Astrocyte (in vitro differentiated cells and primary cell): ENCODE measurements at places on chromosomes 12 and 14. TPM values are rescaled to one million over a fixed set of nuclear protein-coding genes. Genes with fewer than 3 reads are reported as not detected.

PPP1R1A gene
- total RNA-seq, result 0.52 and 0.58 TPM in 2 replicates

KRT79 gene
- total RNA-seq, result 0.50 and 0.82 TPM in 2 replicates

PUS1 gene
- total RNA-seq, result 30.4 and 33.7 TPM in 2 replicates

OTUB2 gene
- total RNA-seq, result 3.1 and 3.3 TPM in 2 replicates

SLC41A2 gene
- 34.8 and 35.6 TPM in 2 replicates for total RNA-seq

SLC5A8 gene
- not detected in 2 replicates for total RNA-seq

SLC4A8 gene
- total RNA-seq, result 5.1 and 5.5 TPM in 2 replicates

RNASE1 gene
- 4.7 and 5.3 TPM in 2 replicates for total RNA-seq

PSMA3 gene
- total RNA-seq, result 215 and 232 TPM in 2 replicates

CAMKK2 gene
- 22.0 and 24.9 TPM in 2 replicates for total RNA-seq

AQP2 gene
- total RNA-seq, result not detected in 2 replicates

CEP170B gene
- total RNA-seq, result 50.3 and 55.4 TPM in 2 replicates

SYT1 gene
- total RNA-seq, result 24.0 and 33.2 TPM in 2 replicates

EXOC3L4 gene
- total RNA-seq, result not detected in 2 replicates

GPRC5D gene
- not detected in 2 replicates for total RNA-seq

COCH gene
- total RNA-seq, result 0.79 and 0.87 TPM in 2 replicates

KIF26A gene
- total RNA-seq, result 1.4 TPM in 2 replicates

ANO4 gene
- 41.3 and 42.8 TPM in 2 replicates for total RNA-seq

ACOT6 gene
- not detected in 2 replicates for total RNA-seq

TAS2R7 gene
- total RNA-seq, result not detected in 2 replicates
